ENCODE measurements at places on chromosomes 2 and 18. TPM values are rescaled to one million over a fixed set of nuclear protein-coding genes. Genes with fewer than 3 reads are reported as not detected.

Gene SMAD2
- total RNA-seq = 76.9 TPM

Gene RNF125
- total RNA-seq = 0.05 TPM

GRCh38 chr18:41949206-41949920, 5.7 kb upstream of the PIK3C3 start:
- DNase-seq = no peak

DNA sequence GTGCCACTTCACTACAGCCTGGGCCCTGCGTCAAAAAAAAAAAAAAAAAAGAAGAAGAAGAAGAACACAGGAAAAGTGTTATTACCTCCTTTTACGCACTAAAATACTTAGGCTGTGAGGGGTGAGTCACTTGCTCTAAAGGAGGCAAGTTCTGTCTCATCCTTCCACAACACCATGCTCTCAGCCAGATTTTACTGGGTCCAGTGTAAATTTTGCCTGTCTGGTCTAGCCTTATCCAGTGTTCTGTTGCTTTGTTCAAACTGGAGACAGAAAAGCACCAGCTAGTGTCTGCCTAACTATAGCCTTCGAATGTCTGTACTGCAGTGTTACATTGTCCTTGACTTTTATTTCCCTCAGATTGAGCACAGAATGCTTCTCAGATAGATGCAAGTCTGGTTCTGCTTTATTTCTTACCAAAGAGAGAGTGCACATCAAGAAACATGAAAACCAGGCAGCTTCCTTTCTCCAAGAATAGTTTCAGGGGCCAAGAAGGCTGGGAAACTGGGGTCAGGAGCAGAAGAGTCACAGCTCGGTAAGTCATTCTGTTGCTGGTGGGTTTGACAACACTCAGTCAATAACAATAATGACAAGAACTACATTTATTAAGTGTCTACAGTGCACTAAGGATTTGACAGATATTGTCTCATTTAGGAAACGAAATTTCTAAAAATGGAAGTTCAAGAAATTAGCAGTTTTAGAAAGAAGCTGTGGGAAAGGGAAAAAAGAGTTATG, 3.1 kb upstream of the MSGN1 start:
- DNase-seq = peak; percentile 3

- DNase-seq = no peak
Observed at GRCh38 chr18:64179556-64180080, 30.7 kb upstream of the LINC00305 start.

DNA sequence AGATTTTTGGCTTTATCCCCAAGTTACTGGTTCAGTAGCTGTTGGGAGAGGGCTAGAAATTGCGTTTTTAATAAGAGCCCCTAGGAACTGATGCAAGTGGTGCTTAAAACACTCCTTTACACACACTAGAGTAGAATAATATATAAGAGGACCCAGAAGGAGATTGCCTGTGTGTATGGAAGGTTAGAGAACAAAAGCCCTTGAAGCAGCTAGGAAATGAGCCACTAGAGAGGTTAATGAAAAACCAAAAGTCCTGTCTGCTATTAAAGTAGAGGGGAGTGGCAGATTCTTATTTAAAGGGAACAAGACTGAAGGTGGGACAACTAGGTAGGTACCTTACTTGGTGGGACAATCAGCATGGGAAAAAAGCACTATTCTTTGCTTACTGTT, 14.4 kb upstream of the SLC39A10 start:
- DNase-seq = no peak

Gene SGPP2
- total RNA-seq = not detected

Gene ERFE
- 11.1 TPM for total RNA-seq
